Cardiac fibroblast (primary cell): ENCODE measurements at places on chromosomes 1 and 21.

- DNase-seq: peak; percentile 38
Measured at GRCh38 chr1:183327434-183328290, 90.5 kb downstream of the NMNAT2 start.

GRCh38 chr1:16260814-16261213 is 23.8 kb upstream of the CPLANE2 start:
- peak; percentile 59 for DNase-seq

- DNase-seq: no peak
Measured at GRCh38 chr1:7253988-7254587, 468.8 kb downstream of the CAMTA1 start.

- peak; percentile 95 for DNase-seq
Measured at GRCh38 chr1:247007511-247008405, at the start of gene ZNF695. TSS of gene ZNF695 (minus strand) at chr1:247008057. CDS start at chr1:247007908, 149 bp downstream.

DNA sequence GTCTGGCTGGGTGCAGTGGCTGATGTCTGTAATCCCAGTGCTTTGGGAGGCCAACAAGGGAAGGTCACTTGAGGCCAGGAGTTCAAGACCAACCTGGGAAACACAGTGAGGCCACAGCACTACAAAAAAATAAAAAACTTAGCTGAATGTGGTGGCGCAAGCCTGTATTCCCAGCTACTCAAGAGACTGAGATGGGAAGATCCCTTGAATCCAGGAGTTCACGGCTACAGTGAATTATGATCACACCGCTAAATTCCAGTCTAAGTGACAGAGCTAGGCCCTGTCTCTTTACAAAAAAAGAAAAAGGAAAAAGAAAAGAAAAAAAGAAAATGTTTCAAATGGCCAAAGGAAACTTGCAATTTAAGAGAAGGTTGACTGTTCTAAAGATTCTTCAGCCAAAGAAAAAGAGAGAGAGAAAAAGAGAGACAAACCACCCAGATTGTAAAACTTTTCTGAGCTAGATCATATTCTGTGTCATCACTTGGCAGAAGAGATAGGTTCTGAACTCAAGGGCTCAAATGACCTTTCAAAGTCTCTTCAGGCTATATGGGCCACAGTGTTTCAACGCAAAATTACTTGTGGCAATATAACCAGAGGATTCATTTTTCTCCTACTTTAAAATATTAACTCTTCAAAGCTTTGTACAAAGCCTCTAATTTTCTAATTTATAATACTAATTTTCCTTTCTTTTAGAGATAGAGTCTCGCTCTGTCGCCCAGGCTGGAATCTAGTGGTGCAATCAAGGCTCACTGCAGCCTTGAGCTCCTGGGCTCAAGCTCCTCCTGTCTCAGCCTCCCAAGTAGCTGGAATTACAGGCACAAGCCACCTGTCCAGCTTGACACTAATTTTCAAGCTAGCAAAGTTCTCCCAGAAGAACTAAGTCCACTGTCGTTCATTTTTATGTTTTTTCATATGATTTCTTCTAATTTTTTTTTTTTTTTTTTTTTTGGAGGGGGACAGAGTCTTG is 20.5 kb downstream of the ARID4B start:
- DNase-seq: peak; percentile 36

- DNase-seq: no peak
Measured at GRCh38 chr1:79422726-79423125, 416.2 kb upstream of the ADGRL4 start.
